ENCODE measurements at places on chromosomes 6 and 20.

GRCh38 chr6:70470016-70470415, 56.7 kb downstream of the FAM135A start:
- DNase-seq: no peak

DNA sequence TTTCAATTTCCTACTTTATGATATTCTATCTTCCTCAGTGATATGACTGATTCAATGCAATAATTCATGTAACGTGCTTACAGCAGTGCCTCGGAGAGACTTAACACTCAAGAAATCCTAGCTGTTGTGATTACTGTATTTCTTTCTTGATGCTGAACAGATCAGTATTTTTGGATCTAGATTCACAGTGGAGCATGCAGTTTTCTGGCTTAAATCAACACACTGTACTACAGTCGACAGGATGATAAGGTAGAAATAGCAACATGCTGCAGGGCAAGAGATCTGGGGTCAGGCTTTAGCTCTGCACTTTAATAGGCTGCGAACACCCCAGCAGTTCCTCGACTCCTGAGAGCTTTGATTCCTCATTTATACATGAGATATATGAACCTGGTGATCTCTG, 161.0 kb downstream of the AIG1 start:
- DNase-seq: no peak

DNA sequence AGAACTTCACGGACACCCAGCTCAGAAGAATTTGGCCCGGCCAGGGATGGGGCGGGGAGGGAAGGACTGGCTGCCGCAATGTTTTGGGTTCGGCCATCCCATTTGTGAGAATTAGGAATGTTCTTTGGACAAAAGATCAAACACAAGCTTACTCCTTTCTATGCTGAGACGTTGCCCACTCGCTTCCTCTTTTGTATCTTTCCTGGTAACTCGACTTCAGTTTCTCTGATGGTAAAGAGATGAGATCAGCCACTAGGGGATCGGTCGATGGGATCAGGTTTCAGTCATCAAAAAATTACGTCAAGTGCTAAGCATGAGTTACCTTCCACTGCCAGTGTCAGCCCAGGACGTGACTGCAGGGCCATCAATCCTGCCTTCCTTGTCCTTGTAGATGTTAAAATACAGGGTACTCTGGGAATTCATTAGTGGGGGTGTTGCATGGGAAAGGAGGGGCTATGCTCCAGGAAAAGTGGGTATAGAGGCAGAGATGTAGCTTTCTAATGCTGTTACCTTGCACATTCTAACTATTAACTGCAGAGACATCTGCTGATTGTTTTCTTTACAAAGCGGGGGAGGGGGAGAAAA, 190.2 kb downstream of the TSHZ2 start:
- no peak for DNase-seq

GRCh38 chr6:2378046-2378657, 132.7 kb upstream of the GMDS start:
- no peak for DNase-seq

GRCh38 chr6:9087470-9087869, 652.1 kb upstream of the SLC35B3 start:
- DNase-seq: no peak

GRCh38 chr20:33263784-33264183, 19.2 kb upstream of the BPIFB1 start:
- no peak for DNase-seq

DNA sequence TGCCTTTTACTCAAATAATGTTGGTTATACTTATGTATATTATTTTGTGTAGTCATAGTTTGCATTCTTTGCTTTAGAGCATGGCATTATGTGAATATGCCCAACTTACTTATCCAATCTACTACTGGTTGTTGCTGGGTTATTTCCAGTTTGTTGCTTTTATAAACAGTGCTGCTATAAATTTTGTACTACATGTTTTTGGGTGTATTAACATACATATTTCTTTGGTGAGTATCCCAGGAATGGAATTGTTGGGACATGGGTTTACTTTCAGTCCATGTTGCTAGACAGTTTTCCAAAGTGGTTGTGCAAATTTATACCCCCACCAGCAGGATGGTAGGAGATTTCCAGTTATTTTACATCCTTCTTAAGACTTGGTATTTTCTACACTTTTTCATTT, 157.1 kb upstream of the THEMIS start:
- DNase-seq: no peak

DNA sequence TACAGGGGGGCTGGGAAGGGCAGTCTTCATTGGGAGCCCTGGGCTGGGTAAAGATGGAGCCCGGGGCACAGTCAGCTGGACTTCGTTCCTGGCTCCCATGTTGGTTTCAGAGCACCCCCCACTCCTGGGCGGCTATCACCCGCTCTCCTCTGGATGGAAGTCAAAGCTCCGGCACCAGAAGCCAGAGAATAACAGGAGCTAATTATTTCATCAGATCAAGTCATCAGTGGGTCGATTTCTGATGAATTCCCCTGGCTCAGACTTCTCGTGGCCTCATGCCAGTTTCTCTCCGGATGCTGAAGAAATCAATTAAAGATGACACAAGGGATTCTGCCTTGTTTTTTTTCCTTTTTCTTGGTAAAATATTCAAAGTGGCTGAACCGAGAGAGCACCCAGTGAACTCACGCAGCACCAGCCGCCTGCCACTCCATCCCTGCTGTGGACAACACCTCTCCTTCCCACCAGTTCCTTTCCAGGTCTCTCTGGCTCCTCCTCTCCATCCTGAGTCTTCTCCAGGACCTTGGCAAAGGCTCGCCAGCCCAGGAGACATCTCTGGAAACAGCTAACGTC, 22.5 kb downstream of the SULF2 start:
- DNase-seq: no peak

GRCh38 chr6:128538763-128539162, 18.4 kb upstream of the PTPRK start:
- DNase-seq: no peak

- DNase-seq: no peak
Measured at GRCh38 chr6:143270026-143270425, 180.5 kb downstream of the ADAT2 start.

DNA sequence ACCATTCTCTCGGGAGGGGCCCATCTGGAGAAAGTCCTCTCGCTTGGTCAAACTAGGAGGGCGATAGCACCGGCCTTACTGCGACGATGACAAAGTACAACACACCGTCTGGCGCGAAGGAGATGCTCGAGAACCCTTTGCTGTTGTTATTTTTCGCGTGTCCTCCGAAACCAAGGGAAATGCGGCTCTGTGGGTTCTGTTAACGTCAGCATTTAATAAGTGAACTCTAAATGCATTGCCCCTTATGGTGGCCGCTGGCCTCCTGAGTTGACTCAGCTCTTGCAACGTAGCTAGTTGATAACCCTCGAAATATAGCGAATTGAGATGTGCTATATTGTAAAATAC, 577 bp upstream of the SCAND1 start:
- DNase-seq: no peak

DNA sequence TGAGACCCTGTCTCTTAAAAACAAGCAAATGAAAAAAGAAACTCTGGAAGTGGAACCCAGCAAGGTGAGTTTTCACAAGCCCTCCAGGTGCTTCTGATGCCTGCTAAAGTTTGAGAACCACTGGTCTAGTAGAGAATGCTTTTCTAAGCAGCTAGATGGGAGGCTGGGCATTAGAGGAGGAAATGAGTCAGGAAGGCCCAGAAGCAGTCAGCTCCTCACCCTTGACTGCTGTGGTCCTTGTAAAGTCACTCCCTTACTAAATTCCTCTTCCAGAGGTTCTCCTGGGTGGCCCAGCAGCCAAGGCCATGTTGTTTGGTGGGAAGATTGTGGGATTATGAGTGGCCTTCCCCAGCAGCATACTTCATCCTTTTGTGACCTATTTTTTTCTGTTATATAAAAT, 52.0 kb upstream of the FYN start:
- no peak for DNase-seq

- no peak for DNase-seq
Measured at GRCh38 chr6:96898241-96898851, 655 bp upstream of the NDUFAF4 start.

DNA sequence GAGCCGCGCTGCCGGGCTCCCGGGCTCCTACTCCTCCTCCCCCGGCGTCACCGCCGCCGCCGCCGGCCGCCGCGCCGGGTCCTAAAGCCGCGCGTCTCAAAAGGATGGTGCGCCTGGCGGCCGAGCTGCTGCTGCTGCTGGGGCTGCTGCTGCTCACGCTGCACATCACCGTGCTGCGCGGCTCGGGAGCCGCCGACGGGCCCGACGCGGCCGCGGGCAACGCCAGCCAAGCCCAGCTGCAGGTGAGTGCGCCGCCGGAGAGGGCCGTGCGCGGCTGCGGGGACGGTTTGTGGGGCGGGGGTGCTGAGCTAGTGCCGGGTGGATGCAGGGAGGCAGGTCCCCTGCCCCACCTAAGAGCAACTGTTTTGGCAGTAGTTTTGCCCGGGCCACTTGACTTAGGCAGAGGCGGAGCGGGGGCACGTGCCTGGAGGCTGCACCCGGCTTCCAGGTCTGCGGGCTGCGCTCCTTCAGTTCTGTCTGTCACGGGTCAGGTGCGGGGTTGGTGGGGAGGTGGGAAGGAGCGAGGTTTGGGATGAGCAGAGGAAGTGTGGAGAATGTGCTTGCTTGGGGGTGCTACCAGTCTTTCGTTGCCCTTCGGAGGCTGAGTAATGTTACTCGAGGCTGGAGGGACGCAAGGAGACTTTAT, 722 bp downstream of the ISM1 start:
- DNase-seq: peak; percentile 93

DNA sequence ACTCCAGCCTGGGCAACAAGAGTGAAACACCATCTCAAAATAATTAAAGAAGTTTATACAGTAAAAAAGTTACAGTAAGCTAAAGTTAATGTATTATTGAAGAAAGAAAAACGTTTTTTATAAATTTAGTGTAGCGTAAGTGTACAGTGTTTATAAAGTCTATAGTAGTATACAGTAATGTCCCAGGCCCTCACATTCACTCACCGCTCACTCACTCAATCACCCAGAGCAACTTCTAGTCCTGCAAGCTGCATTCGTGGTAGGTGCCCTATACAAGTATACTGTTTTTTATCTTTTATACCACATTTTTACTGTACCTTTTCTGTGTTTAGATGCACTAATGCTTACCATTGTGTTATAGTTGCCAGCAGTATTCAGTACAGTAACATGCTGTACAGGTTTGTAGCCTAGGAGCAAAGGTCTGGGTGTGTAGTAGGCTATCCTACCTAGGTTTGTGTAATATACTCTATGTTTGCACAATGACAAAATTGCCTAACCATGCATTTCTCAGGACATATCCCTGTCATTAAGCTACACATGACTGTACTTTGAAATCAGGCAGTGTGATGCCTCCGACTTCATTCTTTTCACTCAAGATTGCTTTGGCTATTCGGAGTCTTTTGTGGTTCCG, 16.7 kb downstream of the MGME1 start:
- DNase-seq: no peak

- DNase-seq: no peak
Measured at GRCh38 chr6:40171343-40171742, 237.1 kb upstream of the MOCS1 start.

DNA sequence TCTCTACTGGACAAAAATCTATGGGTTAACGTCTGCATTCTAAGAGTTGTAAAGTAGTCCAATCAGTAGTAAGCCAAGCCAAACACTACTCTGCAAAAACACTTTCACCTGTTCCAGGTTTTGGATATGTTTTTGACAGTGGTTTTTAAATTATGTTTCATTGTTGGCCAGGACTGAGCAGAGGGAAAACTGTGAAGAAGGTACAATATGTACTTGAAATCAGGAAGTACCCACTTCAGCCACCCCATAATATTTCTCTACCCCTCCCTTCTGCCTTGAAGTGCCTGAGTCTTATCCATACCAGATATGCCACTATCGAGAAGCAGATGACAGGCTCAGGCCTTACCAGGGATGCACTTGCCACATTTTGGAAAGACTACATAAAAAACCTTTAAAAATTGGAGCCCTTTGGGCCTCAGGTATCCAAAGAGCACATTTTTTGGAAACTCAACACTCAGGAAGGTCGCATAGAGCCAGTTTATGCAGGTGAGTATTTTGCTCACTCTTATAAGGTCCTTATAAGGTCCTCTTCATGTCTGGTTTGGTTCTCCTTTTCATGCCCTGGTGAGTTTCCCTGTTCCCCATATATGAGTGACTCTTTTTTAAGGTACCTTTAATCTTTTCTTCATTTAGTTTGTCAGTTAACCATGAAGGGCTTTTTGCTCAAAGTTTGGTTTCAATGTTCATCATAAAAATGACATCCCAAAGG, 859.3 kb upstream of the FLRT3 start:
- no peak for DNase-seq

GRCh38 chr20:22462975-22463914, 121.1 kb downstream of the FOXA2 start:
- no peak for DNase-seq

GRCh38 chr6:52328303-52328662, 33.7 kb upstream of the PAQR8 start:
- no peak for DNase-seq

DNA sequence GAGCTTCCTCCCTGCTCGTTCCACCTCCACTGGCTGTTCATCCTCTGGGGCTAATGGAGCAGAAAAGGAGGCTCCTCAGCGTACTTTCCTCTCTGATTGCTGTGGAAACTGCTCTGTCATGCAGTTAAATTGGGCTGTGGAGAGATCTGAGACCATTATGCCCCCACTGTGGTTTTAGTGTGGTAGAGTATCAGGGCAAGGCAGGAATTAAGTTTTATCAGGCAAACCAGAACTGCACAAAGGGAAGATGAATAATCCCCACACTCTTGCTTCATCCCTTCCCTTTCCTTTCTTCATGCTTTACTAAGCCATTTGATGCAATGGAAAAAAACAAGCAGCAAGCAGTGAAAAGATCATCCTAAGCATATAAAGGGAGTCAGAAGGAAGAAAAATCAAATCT, 11.9 kb upstream of the ME1 start:
- DNase-seq: no peak

DNA sequence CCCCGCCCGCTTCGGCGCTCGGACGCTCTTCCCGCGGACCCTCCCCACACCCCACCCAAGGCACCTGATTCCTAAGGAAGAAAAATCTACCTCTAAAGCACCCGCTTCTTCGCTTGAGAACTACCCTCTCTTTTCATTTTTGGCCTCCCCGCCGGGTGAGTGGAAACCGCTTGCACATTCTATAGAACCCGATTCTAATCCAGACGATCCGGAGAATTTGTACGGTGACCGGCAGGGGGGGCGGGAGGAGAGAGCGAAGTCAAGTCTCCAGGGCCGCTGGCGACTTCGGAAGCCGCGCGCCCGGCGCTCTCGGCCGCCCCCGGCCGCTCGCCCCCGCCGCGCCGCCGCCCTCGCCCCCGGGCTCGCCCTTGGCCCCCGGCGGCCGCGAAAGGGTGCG, at the start of gene RBM24:
Gene RBM24 (plus strand): TSS at position 262 of the 397 bp plus-strand sequence. CDS start 221 bp downstream, outside the sequence.
- peak; percentile 75 for DNase-seq

DNA sequence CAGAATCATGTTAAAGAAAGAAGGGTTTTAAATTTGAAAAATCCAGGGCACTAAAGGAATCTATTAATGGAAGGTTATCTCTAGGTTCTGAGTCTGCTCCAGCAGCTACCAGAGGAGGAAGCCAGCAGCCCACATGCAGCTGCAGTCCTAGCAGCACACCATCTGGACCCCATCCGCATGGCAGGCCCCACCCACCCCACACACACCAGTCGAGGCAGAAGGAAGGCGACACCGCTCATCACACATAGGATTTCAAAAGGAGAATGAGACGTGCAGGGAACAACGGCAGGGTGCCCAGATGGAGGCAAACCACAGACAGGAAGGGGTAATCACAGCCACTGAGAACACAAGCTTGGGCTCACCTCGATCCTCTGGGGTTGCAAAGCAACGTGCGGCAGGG, 78.9 kb downstream of the GINS1 start:
- no peak for DNase-seq

Data from activated CD4-positive, alpha-beta T cell treated with anti-CD3 and anti-CD28 coated beads, Interleukin-2, amount 10 ng/mL, durations not matched to agents 24 days and 14 days (primary cell).